ENCODE measurements at places on chromosomes 11 and 22. TPM values are rescaled to one million over a fixed set of nuclear protein-coding genes. Genes with fewer than 3 reads are reported as not detected.

Gene APOBEC3H
- 0.39 TPM for total RNA-seq

Gene HBG1
- not detected for total RNA-seq

Gene GRAP2
- total RNA-seq: not detected

Gene CEND1
- total RNA-seq: not detected

Gene SMC1B
- 0.03 TPM for total RNA-seq

Gene SCGB1A1
- not detected for total RNA-seq

Gene MLC1
- total RNA-seq: not detected

All from foreskin keratinocyte (primary cell).